WTC11 (cell line): ENCODE measurements at places on chromosomes 7 and 10. TPM values are rescaled to one million over a fixed set of nuclear protein-coding genes. Genes with fewer than 3 reads are reported as not detected.
A peak's percentile ranks its signal among the peaks of the same experiment; 100 is the strongest.

DNA sequence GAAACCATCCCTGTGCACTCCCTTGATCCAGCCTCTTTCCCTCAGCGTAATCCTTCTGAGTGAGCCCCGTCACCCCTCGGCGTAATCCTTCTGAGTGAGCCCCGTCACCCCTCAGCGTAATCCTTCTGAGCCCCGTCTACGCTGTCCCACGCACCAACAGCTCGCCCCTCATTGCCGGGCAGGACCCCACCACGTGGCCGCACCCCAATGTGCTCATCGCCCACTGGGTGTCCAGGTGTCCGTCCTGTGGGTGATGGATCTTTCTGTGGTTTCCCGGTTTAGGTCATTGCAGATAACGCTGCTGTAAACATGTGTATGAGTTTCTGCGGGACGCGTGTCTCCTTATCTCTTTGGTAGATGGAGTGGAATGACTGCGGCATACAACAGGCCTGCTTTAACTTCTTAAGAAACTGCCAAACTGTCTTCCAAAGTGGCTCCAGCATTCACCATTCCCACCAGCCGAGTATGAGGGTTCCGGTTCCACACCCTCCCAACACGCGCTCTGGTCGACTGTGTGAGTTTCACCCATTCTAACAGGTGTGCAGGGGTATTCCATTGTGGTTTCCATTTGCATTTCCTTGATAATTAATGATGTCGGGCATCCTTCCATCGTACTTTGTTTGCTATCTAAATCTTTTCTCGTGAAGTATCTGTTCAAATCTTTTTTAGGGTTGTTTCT is 42.1 kb upstream of the NKX6-2 start:
- DNase-seq: no peak
- H3K27me3 ChIP-seq: peaks cover 6% of the 10 kb centered on the region; the same call in 1 of the 2 replicates
- H3K4me3 ChIP-seq: no peak overlapping the region
- peaks cover 11% of the 10 kb centered on the region for H3K36me3 ChIP-seq

DNA sequence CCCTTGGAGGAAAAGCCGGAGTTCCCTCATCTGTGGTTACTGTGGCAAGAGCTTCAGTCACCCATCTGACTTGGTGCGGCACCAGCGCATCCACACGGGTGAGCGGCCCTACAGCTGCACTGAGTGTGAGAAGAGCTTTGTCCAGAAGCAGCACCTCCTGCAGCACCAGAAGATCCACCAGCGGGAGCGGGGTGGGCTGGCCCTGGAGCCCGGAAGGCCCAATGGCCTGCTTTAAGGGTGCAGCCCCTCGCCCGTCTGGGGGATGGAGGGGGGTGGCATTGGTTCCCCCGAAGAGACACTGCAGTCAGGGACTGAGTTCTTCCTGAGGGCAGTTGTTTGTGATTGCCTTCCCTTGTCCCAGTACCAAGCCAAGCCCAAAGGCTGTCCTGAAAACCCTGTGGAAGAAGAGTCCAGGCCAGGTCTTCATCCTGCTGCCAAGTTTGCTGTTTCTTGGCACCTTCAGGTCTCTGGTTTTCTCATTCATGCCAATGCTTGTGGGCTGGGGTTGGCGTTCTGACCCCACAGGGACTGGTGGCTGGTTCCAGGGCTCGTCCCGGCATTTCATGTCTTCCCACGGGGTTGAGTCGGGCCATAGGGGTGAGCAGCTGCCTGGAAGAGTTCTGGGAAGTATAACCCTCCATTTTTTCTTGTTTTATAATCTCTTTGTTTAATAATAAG is 7.7 kb upstream of the ZNF783 start:
- no peak overlapping the region for H3K27ac ChIP-seq
- peaks cover 40% of the 10 kb centered on the region for H3K36me3 ChIP-seq
- H3K27me3 ChIP-seq: peaks cover under 1% of the 10 kb centered on the region; the same call in 1 of the 2 replicates
- no peak overlapping the region for H3K4me3 ChIP-seq
- H3K4me1 ChIP-seq: no peaks in the 10 kb centered on the region

GRCh38 chr7:143973870-143974416 is 19.3 kb downstream of the OR2F1 start:
- DNase-seq: no peak
- no peaks in the 10 kb centered on the region for H3K4me1 ChIP-seq
- H3K4me3 ChIP-seq: no peak overlapping the region
- H3K36me3 ChIP-seq: no peaks in the 10 kb centered on the region
- H3K27me3 ChIP-seq: no peaks in the 10 kb centered on the region

- no peak for DNase-seq
- H3K4me1 ChIP-seq: peaks cover 16% of the 10 kb centered on the region
These were observed 40.7 kb upstream of the AP5Z1 start for GRCh38 chr7:4734587-4735345.

GRCh38 chr7:44466300-44467216 is 23.9 kb downstream of the NUDCD3 start:
- H3K4me3 ChIP-seq: no peak overlapping the region
- H3K36me3 ChIP-seq: peaks cover 23% of the 10 kb centered on the region
- no peak for DNase-seq
- no peak overlapping the region for H3K27ac ChIP-seq
- peaks cover 1% of the 10 kb centered on the region; the same call in 1 of the 2 replicates for H3K4me1 ChIP-seq
- no peaks in the 10 kb centered on the region for H3K27me3 ChIP-seq

DNA sequence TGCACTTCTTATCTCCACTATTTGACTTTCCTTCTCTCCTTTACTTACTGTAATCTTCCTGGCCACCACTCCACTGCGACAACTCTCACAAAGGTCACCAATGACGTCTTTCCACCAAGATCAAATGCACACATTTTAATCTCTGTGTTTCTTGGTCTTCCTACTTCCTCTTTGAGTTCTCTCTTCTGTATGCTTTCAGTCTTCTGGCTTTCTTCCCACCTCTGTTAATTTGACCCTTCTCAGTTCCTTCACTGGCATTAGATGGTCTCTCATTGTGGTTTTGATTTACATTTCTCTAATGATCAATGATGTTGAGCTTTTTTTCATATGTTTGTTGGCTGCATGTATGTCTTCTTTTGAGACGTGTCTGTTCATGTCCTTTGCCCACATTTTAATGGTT is 31.9 kb downstream of the FAM107B start:
- no peak overlapping the region for H3K27ac ChIP-seq
- DNase-seq: no peak
- no peak overlapping the region for H3K4me3 ChIP-seq
- H3K36me3 ChIP-seq: no peaks in the 10 kb centered on the region
- no peaks in the 10 kb centered on the region for H3K4me1 ChIP-seq
- H3K27me3 ChIP-seq: peaks cover 3% of the 10 kb centered on the region

DNA sequence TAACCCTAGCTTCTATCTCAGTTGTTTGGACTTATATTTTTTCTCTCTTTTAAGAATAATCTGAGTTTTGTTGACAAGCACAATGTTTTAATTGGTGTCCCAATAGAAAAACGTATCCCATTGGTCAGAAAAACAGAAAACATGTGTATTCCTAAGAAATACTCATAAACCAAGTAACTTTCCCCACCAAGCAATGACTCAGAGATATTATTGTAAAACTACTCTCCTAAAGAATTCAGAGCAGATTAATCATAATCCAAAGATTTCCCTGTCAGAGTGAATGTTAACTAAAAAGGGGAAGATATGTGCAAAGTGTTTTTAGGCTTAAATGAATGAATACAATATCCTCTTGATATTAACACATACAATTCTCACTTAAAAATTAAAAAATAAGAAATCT is 29.4 kb upstream of the MBL2 start:
- H3K27me3 ChIP-seq: no peaks in the 10 kb centered on the region
- no peaks in the 10 kb centered on the region for H3K4me1 ChIP-seq
- no peak for DNase-seq

DNA sequence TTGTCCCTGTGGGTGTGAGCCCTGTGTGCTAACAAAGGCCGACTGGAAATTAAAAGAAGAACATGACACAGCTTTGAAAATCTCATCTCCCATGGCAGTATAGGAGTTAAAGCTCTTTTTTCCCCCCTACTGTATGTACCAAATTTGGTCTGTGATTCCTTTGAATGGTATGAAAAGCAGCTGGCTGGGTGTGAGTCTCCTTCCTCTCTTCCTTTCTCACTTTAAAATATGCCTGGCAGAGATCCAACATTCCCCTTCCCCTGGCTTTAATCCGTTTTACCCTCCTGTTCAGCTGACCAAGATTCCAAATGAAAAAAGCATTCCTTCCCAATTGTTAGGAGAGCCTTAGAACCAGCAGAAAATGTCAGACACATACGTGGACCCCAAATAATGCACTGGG is 225.0 kb upstream of the CELF2 start:
- peak overlapping the region; percentile 75 for H3K27ac ChIP-seq
- no peaks in the 10 kb centered on the region for H3K27me3 ChIP-seq
- peaks cover 55% of the 10 kb centered on the region for H3K4me1 ChIP-seq
- no peak overlapping the region for H3K4me3 ChIP-seq
- no peak for DNase-seq

- no peak overlapping the region for H3K4me3 ChIP-seq
- H3K27ac ChIP-seq: no peak overlapping the region
- DNase-seq: no peak
- peaks cover 28% of the 10 kb centered on the region for H3K36me3 ChIP-seq
These were observed 160.5 kb downstream of the TNS3 start for GRCh38 chr7:47421456-47421855.

- peak within 1 kb of the TSS; percentile 96 for H3K4me3 ChIP-seq
- peaks cover 22% of the 10 kb centered on the region for H3K36me3 ChIP-seq
- H3K4me1 ChIP-seq: peaks cover 11% of the 10 kb centered on the region
- H3K27me3 ChIP-seq: peaks cover 5% of the 10 kb centered on the region; the same call in 1 of the 2 replicates
- DNase-seq: peak; percentile 70
These were observed at the start of gene PDSS1 for GRCh38 chr10:26697163-26697921. Gene PDSS1 (plus strand): TSS chr10:26697701. CDS start chr10:26697712, 11 bp downstream.

GRCh38 chr7:30750683-30751650 is 968 bp upstream of the INMT start:
- H3K27ac ChIP-seq: no peak overlapping the region
- peaks cover 3% of the 10 kb centered on the region; the same call in 1 of the 2 replicates for H3K36me3 ChIP-seq
- no peak overlapping the region for H3K4me3 ChIP-seq
- H3K4me1 ChIP-seq: no peaks in the 10 kb centered on the region
- peaks cover 2% of the 10 kb centered on the region; the same call in 1 of the 2 replicates for H3K27me3 ChIP-seq

- peaks cover 13% of the 10 kb centered on the region for H3K27me3 ChIP-seq
- H3K27ac ChIP-seq: no peak overlapping the region
- H3K4me3 ChIP-seq: no peak overlapping the region
- no peaks in the 10 kb centered on the region for H3K4me1 ChIP-seq
These were observed 183.4 kb upstream of the VIPR2 start for GRCh38 chr7:159328096-159328495.

DNA sequence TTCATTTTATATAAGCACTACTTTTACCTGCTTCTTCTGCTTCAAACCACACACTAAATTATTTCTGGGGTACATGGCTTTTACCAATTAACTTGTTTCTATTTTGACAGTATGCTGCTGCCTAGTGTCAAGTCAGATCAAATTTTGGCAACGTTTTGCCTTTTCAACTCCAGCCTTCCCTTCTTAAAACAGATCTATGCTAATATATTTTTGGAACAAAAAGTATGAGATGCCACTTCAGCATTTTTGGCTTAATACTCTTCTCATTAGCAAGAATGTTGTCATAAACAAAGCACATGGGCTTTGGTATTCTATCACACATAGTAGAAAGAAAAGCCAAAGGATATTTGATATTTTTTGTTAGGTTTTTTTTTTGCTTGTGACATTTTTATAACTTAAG is 47.8 kb downstream of the SPAM1 start:
- H3K27ac ChIP-seq: no peak overlapping the region
- DNase-seq: no peak
- no peaks in the 10 kb centered on the region for H3K36me3 ChIP-seq

GRCh38 chr7:116334555-116334954 is 124.2 kb downstream of the TES start:
- no peaks in the 10 kb centered on the region for H3K36me3 ChIP-seq
- DNase-seq: no peak
- no peaks in the 10 kb centered on the region for H3K27me3 ChIP-seq
- H3K27ac ChIP-seq: no peak overlapping the region
- no peak overlapping the region for H3K4me3 ChIP-seq

- H3K27me3 ChIP-seq: no peaks in the 10 kb centered on the region; the same call in 1 of the 2 replicates
- peaks cover 65% of the 10 kb centered on the region for H3K4me1 ChIP-seq
- no peak overlapping the region for H3K4me3 ChIP-seq
- DNase-seq: no peak
- H3K27ac ChIP-seq: no peak overlapping the region
- no peaks in the 10 kb centered on the region for H3K36me3 ChIP-seq
These were observed 196.8 kb downstream of the REEP3 start for GRCh38 chr10:63718006-63718405.

DNA sequence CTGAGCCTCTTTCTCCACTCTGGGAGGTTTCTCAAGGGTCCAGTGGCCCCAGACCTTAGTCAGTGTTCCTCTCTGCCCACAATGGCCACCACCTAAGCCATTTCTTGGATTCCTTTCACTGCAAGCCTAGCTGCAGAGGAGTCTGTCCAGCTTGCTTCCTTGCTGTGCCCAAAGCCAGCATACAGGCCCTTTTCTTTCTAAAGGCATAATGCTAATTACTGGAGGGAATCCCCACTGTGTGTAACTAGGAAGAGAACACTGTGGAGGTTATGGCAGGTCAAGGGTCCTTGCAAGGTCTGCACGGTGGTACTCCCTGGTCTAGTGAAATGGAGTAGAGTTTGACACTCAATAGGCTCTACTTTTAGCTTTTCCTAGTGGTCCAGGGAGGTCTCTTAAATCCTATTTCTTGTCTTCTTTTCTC is 70.4 kb upstream of the CC2D2B start:
- H3K27ac ChIP-seq: peak overlapping the region; percentile 15; the same call in 1 of the 2 replicates
- no peak overlapping the region for H3K4me3 ChIP-seq
- no peaks in the 10 kb centered on the region for H3K36me3 ChIP-seq
- peaks cover 12% of the 10 kb centered on the region for H3K4me1 ChIP-seq

DNA sequence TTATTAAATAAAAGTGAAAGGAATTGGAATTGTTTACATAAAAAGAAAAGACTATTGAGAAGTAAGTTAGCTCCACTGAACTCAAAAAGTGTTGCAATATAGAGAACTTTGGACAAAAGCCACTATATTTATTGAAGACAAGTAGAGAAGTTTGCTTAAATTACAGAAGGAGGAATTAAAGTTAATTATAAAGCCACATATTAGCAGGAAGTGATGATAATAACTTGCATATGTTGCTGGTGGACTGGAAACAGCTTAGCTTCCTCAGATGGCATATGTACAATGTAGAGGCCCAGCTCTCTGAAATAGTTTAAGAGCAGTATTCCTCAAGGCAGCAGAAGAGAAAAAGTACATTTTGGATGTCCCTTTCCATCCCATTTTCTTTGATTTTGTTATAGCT is 400.7 kb downstream of the GATA3 start:
- H3K36me3 ChIP-seq: peaks cover 4% of the 10 kb centered on the region; the same call in 1 of the 2 replicates
- H3K4me1 ChIP-seq: peaks cover 4% of the 10 kb centered on the region
- H3K4me3 ChIP-seq: no peak overlapping the region
- H3K27ac ChIP-seq: no peak overlapping the region
- DNase-seq: no peak

The TMEM196 gene
- 0.11 to 0.42 TPM (median 0.16 TPM) in 3 replicates for total RNA-seq

The LFNG gene
- 24.1 to 29.4 TPM (median 26.5 TPM) in 3 replicates for total RNA-seq

The PILRA gene
- 1.8 to 3.2 TPM (median 3.0 TPM) in 3 replicates for total RNA-seq

The SLIT1 gene
- total RNA-seq: 1.1 to 1.6 TPM (median 1.4 TPM) in 3 replicates

The GPR158 gene
- total RNA-seq: 0.34 to 0.63 TPM (median 0.44 TPM) in 3 replicates

The LBX1 gene
- not detected in 3 replicates for total RNA-seq

The UCN3 gene
- total RNA-seq: not detected in 3 replicates

The TUBB8 gene
- 2.3 to 2.6 TPM (median 2.4 TPM) in 3 replicates for total RNA-seq
